Type B pancreatic cell (in vitro differentiated cells): ENCODE measurements at places on chromosomes 4 and X. TPM values are rescaled to one million over a fixed set of nuclear protein-coding genes. Genes with fewer than 3 reads are reported as not detected.

DNA sequence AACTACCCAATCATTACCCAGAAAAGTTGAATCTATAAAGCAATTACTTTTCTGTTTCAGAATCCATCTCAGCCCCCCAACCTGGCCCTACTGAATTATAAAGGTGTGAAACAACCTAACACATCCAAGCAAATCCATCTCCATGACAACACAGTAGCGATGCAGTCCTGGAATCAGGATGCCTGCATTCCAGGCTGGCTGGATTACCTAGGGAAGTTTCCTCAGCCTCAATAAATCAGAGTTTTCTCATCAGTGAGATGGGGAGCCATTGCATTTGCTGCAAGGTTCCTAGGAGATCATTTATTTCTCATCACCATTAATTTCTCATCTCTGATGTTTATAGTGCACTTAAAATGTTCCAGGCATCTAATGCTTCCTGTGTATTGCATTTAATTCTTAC is 46.0 kb downstream of the LNX1 start:
- no peaks in the 10 kb centered on the region for H3K36me3 ChIP-seq
- no peak for DNase-seq

DNA sequence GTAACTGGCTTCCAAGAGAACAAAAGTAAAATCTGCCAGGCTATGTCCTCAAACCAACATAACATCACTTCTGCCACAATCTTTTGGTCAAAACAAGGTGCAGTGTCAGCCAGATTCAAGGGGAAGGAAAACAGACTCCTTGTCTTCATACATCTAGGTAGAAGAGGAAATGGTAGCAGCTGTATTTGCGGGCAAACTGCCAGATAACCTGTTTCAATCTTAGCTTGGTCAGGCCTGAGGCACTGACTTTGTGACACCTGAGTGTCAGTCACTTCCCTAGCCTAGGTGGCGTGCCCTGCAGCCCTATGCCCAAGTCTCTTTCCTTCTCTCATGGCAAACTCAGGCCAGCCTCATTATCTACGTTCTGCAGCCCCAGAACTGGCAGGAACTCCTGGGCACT is 146.2 kb upstream of the JADE1 start:
- no peak for DNase-seq
- no peak overlapping the region for H3K4me3 ChIP-seq
- H3K4me1 ChIP-seq = peaks cover 20% of the 10 kb centered on the region

Gene FAM184B
- total RNA-seq = 0.12 TPM in 2 replicates

Gene SPIN2A
- 1.1 and 2.6 TPM in 2 replicates for total RNA-seq

Gene STATH
- total RNA-seq = 0.90 TPM in 1 of 2 replicates, not detected in the other

Gene FAM9B
- not detected in 2 replicates for total RNA-seq

Gene TRAM1L1
- 5.6 and 8.9 TPM in 2 replicates for total RNA-seq

Gene BANK1
- total RNA-seq = 1.7 and 2.5 TPM in 2 replicates
